ENCODE measurements at places on chromosomes 7 and 10.

GRCh38 chr10:132001238-132001972 is 19.7 kb upstream of the BNIP3 start:
- no peak for DNase-seq

- DNase-seq = no peak
Observed at GRCh38 chr7:2468227-2468626, 8.0 kb downstream of the GRIFIN start.

- DNase-seq = no peak
Observed at GRCh38 chr7:132500727-132501440, 75.4 kb downstream of the PLXNA4 start.

GRCh38 chr10:91391920-91392319 is 18.2 kb upstream of the HECTD2 start:
- DNase-seq = no peak

GRCh38 chr7:158248816-158249215 is 338.8 kb downstream of the PTPRN2 start:
- DNase-seq = no peak

DNA sequence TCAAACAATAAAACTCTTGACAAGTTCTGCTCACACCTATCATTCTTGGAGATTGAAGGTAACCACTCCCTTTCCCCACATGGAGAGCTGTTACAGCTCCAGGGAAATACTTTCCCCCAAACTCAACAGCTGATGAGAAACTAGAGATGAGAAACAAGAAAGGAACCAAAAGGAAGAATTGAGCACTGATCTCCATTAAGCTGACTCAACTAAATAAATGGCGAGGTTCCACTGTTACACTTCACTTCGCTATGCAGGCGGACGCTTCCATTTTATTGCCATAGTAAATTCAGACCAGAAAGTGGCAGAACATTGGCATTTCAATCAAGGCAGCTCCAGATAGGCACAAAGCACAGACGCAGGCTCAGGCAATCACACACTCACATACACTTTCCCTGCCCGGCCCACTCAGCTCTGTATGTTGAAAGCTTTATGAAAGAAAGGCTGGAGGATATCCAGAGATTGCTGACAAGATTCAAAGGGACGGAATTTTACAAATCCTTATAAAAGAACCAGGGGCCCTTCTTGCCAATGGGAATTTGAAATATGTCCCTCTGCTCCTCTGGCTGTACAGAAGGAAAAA is 11.5 kb upstream of the YAE1 start:
- no peak for DNase-seq

DNA sequence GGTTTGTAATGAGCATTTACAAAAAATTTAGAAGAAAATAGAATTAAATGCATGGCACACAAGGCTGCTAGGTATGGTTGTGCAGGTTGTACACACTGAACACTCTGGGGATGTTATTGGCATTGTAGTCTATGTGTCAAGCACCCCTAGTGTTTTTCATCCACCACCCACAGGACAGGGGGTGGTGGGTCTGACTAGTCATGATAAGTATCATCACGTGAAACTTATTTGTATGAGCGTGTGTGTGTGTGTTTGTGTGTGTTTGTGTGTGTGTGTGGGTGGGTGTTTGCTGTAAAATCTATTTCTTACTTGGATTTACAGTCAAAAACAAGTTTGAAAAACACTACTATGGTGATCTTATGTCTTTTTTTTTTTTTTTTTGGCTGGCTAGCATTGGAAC is 66.5 kb downstream of the MAP3K8 start:
- DNase-seq = no peak
